Uterus (tissue), 4 donors: ENCODE measurements at places on chromosomes 5 and 9. TPM values are rescaled to one million over a fixed set of nuclear protein-coding genes. Genes with fewer than 3 reads are reported as not detected.

OCLN gene
- total RNA-seq, result 11.5 TPM

CCNJL gene
- total RNA-seq, result under 0.01 TPM

DNA sequence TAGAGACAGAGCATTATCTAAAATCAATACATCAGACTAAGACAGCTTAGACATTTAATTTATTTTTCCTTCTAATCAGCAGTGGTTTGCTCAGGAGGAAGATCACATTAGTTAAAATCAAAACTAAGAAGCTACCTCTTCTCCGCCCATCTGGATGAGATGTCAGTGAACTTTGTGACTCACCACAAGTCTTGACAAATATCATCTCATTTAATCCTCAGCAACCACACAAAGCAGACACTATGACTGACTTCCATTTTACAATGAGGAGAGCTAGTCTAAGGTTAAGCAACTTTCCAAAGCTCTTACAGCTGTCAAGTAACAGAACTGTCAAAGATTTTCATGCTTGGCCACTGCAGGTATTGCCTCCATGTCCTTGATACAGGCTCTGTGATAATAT, 289.5 kb downstream of the DEPDC1B start:
- DNase-seq, result no peak

DNA sequence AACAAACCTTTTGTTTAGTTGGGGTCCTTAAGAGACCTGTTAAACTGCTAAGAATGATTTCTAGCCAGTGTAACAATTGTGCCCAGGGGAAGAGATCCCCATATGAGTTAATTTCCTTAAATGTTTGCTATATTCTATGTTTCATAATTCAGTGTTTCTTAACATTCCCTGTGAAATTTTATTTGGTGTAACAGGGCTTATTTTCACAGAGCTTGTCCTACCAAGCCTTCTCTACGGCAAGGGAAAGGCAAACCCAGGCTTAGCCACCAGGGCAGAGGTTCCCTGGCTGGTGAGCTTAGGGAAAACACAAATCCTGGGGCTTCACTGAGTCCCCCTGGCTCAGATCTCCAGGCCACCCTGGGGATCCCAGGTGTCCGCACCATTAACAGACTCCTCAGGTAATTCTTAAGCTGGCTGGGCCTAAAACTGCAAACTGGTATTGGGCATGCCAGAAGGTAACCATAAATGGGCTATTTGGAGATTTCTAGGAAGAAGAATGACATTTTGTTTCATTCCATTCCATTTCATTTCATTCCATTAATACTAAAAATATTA, 17.0 kb upstream of the LCP2 start:
- DNase-seq, result no peak

NR6A1 gene
- under 0.01 TPM for total RNA-seq

GRCh38 chr9:2798423-2798822, 45.5 kb downstream of the PUM3 start:
- no peak for DNase-seq

GRCh38 chr9:13491493-13492424, 212.3 kb upstream of the MPDZ start:
- no peak for DNase-seq
